ACHN (cell line): ENCODE measurements at places on chromosomes 7 and 10.

- no peak for DNase-seq
Observed at GRCh38 chr10:99633832-99634231, 13.6 kb upstream of the SLC25A28 start.

- no peak for DNase-seq
Observed at GRCh38 chr7:138226745-138227279, 150.6 kb downstream of the AKR1D1 start.

- DNase-seq, result no peak
Observed at GRCh38 chr7:36147361-36147760, 5.7 kb upstream of the EEPD1 start.

GRCh38 chr10:132630666-132631337, 93.2 kb downstream of the INPP5A start:
- no peak for DNase-seq

DNA sequence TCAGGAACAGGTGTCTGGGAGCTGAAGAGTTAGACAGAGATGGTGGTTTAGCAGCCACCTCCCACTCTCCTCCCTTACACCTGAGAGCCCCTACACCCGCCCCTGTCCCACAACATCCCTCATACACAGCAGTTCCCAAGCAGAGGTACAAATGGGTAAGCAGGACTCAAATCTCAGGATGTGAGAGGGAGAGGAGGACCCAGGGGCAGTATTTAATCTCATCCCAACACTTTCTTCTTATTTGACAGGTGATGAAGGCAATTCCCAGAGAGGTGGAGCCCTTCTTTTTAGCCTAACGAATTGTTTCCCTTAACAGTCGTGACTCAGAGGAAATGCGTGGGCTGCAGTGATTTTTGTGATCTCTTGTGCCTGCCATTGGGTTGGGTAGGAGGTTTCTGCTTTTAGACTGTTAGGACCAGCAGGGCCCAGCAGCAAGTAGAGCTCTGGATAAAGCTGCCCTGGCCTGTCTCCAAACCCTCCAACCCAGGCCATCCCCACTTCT, 191.3 kb downstream of the HECW1 start:
- no peak for DNase-seq

GRCh38 chr10:131870831-131871672, 29.8 kb upstream of the PPP2R2D start:
- DNase-seq, result no peak
